ENCODE measurements at places on chromosomes 2 and 18. TPM values are rescaled to one million over a fixed set of nuclear protein-coding genes. Genes with fewer than 3 reads are reported as not detected.

The DLGAP1 gene
- total RNA-seq: not detected

The KLHL41 gene
- total RNA-seq: not detected

The CMPK2 gene
- 5.7 TPM for total RNA-seq

The GCC2 gene
- total RNA-seq: 36.4 TPM

- no peak for DNase-seq
Measured at GRCh38 chr2:50820176-50820575, 211.8 kb downstream of the NRXN1 start.

Data from natural killer cell treated with Interleukin-12 subunit alpha and Interleukin-12 subunit beta and Interleukin-15 and Interleukin-18, amount 100 ng/mL, for 72 hours (primary cell).